Motor neuron (in vitro differentiated cells): ENCODE measurements at places on chromosomes 3 and 15.

GRCh38 chr15:28021281-28022039 is 77.7 kb downstream of the OCA2 start:
- ATAC-seq = peak; percentile 78

DNA sequence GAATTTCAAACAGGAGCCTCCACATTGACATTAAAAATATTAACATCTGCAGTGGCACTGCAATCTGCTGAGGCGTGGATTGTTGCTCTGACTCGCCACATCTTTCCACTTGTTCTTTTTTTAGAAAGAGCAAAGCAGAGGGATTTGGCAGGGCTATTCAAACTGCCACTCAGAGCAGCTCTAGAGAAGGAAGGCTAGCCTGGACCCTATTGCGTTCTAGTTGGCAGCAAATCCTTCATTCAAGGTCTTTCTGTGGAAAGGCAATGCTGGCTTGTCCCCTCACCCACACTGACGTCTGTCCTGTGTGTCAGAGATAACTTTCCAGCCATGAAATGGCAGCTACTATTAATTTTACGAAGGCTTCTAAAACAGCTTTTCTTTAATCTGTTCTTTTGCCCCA is 483.2 kb upstream of the SGO1 start:
- no peak for ATAC-seq

DNA sequence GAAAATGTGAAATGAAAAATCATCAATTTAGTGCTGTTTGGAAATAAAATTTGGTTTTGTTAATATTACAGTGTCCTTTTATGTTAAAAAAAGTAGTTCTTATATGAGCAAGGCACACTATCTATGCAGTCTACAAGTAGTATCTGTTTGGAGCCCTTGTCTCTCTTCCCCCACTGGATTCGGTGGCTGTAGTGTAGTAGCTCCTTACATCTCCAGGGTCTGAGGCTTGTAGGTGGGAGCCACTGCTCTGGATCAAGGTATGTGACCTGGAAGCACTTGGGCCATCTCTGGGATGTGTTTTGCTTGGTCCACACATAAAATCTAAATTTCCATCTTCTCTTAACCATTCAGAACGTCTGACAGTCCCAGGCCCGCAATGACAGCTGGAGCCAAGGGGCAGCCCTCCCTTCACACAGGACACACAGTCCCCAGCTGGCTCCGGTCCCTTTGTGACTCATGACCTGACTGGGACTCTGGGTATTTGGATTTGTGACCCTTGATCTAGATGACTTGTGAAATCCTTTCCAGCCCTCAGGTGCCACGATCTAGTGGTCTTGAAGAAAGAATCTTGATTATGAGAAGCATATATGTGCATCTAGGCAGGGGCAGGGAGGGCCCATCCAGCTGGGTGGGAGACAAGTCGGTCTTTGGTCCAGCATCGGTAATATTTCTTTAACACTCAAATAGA is 80.0 kb downstream of the USP13 start:
- ATAC-seq = no peak

GRCh38 chr3:172634948-172635347 is 75.9 kb downstream of the NCEH1 start:
- ATAC-seq = no peak

DNA sequence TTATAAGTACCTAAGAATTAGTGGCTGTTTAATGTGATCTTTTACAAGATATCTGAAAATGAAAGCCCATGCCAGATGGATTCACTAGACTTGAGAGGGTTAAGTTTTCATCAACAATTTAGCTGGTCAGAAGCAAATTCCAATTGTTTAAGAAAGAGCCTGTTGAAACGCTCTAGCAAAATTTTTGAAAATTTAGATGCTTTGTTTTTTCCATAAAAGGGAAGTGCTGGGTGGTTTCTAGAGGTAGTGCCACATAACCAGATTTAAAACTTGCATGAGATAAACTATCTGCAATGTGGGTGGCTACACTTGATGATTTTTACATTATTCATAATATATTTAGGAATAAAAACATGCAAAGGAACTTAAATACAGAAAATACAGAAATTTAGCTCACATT is 48.5 kb upstream of the SKIL start:
- no peak for ATAC-seq

GRCh38 chr15:39084674-39085530 is 496.0 kb upstream of the THBS1 start:
- peak; percentile 31 for ATAC-seq

DNA sequence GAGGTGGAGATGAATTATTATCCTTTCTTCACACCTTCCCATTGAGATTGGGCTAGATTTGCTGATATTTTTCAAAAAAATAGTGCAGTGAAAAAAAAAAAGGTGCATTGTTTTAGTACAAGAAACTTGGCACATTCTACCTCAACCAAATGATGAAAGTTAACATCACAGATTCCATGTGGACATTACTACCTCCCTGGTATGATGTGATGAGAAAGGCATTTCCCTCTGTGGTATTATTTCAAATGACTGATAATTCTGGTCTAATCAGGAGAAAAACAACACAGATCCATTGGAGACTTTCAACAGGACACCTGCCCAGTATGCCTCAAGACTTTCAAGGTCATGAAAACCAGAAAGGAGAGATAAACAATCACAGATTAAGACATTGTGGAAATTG is 313.4 kb downstream of the BCHE start:
- no peak for ATAC-seq

GRCh38 chr3:160919942-160920341 is 163.9 kb downstream of the PPM1L start:
- ATAC-seq = no peak

GRCh38 chr15:89926158-89926557 is 13.4 kb upstream of the ARPIN start:
- no peak for ATAC-seq

- ATAC-seq = no peak
Observed at GRCh38 chr15:88975891-88976290, 62.7 kb upstream of the MFGE8 start.

DNA sequence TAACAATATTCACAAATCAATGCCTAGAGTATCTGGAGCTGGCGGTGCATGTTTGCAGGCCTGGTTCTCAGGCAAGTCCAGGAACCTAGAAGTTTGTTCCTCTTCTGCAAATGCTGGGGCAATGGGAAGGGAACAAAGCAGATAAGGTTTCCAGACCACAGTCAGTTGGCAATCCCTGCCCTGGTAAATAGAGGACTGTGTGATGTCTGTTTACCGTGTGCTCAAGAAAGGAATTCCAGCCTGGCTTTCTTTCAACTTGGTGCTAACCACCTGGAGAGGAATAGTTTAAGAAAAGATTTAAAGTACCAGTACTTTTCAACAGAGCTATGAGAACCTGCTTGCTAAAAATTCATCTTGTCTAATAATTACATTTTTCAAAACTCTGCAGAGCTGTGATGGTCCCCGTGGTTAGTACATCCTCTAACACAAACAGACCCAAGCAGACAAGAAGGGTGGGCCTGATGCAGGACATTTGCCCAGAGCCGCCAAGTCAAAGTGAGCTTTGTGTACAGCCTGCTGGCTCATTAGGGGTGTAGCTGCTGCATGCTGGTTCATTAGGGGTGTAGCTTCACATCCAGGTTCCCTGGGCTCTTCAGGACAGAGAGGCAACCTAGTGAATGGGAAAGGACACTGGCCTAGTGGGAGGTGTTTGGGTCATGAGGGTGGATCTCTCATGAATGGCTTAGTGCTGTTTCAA is 220.5 kb downstream of the SQOR start:
- no peak for ATAC-seq

GRCh38 chr15:95278532-95279245 is 1047.3 kb downstream of the MCTP2 start:
- ATAC-seq = no peak

DNA sequence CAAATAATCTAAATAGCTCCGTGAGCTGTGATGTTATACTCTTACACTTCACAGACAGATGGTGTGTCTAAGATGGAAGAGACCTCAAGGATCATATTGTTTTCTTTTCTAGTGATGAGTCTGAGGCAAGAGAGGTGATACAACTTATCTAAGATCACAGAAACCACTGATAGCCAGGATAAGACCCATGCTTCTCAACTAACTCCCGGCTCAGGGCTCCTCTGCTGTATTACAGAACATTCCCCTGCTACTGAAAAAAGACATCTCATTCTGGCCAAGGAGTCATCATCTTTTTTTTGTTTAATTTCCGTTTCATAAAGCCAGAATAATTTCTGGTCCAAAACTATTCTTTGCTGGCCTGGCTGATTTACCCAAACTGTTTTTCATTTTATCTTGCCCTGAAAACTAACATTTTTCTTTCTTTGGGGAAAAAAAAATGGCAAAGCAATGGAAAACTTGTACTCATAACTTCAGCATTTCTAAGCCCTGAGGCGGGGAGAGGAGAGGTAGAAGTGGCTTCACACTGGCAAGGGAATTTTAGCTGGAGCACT is 46.9 kb upstream of the GAP43 start:
- no peak for ATAC-seq

- ATAC-seq = no peak
Observed at GRCh38 chr3:112074006-112074405, 12.2 kb upstream of the C3orf52 start.

DNA sequence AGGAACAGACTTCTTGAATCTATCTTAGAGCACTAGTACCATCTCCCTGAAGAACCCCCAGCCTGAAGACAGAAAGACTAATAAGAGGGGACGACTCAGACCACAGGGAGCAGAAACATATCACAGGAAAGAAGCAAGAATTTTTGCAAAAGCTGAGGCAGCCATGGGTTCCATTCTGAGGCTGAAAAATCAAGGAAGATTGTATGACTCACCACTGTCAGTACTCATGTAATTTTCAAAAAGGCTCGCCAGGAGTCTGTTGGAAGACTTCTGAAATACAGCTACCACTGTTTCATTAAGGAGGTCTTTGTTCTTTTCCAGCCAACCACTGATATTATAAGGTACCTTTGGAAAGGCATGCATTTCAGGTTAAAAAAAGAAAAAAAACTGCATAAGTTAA is 47.5 kb downstream of the MYH15 start:
- no peak for ATAC-seq

- no peak for ATAC-seq
Observed at GRCh38 chr15:72801590-72802325, 18.2 kb upstream of the ADPGK start.
